ENCODE measurements at places on chromosomes 1 and 21. TPM values are rescaled to one million over a fixed set of nuclear protein-coding genes. Genes with fewer than 3 reads are reported as not detected.

Gene GBP3
- 8.9 TPM for total RNA-seq

Gene PCAT6
- 0.68 TPM for total RNA-seq

Gene C1orf232
- total RNA-seq, result not detected

Gene PIK3CD
- total RNA-seq, result 13.9 TPM

Gene ZNF326
- total RNA-seq, result 11.2 TPM

Gene KIF21B
- total RNA-seq, result 4.4 TPM

Gene THAP3
- 30.4 TPM for total RNA-seq

Gene ITLN2
- 0.21 TPM for total RNA-seq

Gene ADORA3
- not detected for total RNA-seq

Gene CHAF1B
- 1.5 TPM for total RNA-seq

Gene MT1HL1
- total RNA-seq, result not detected

Gene HTR6
- not detected for total RNA-seq

Gene WNT2B
- 1.9 TPM for total RNA-seq

Gene MKNK1
- 23.9 TPM for total RNA-seq

Gene HSD3B1
- total RNA-seq, result not detected

Gene ZC3H12A
- 57.6 TPM for total RNA-seq

Gene RRP1
- 28.7 TPM for total RNA-seq

Gene SLC16A1
- 167 TPM for total RNA-seq

Gene RGS13
- total RNA-seq, result not detected

Gene FAAH
- 11.7 TPM for total RNA-seq

Gene RNF11
- total RNA-seq, result 113 TPM

Gene MTARC1
- 5.7 TPM for total RNA-seq

Gene NBPF10
- 1.7 TPM for total RNA-seq

Gene TEDDM1
- not detected for total RNA-seq

Gene REN
- total RNA-seq, result under 0.01 TPM

Gene MLLT11
- 3.3 TPM for total RNA-seq

Gene MYOG
- total RNA-seq, result not detected

Gene RNU1-2
- total RNA-seq, result under 0.01 TPM

Gene TNFAIP8L2
- total RNA-seq, result not detected

Gene FCRL6
- total RNA-seq, result not detected

Gene BGLAP
- total RNA-seq, result 0.07 TPM

Gene TAL1
- not detected for total RNA-seq

Data from nasal cavity respiratory epithelium epithelial cell of viscerocranial mucosa (primary cell).